Nephron progenitor cell (in vitro differentiated cells): ENCODE measurements at places on chromosomes 2 and 18.

GRCh38 chr2:107418708-107419107 is 408.0 kb upstream of the RGPD4 start:
- no peak for DNase-seq

DNA sequence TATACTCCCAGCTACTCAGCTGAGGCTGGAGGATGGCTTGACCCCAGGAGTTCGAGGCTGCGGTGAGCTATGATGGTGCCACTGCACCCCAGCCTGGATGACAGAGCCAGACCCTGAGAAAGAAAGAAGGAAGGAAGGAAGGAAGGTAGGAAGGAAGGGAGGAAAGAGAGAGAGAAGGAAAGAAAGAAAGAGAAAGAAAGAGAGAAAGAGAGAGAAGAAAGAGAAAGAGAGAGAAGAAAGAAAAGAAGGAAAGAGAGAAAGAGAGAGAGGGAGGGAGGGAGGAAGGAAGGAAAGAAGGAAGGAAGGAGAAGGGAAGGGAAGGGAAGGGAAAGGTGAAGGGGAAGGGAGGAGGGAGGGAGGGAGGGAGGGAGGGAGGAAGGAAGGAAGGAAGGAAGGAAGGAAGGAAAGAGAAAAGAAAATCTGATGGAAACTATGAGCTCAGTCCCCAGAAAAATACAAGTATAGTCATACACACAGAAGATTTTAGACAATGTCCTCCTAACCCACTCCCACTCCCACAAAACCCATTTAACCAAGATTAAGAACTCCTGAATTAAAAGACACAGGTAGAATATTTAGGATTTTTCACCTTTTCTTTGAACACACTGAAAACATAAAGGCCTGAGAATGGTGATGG is 15.6 kb downstream of the FZD7 start:
- DNase-seq = no peak

GRCh38 chr2:96806468-96807126 is 9.5 kb upstream of the CNNM3 start:
- no peak for DNase-seq

DNA sequence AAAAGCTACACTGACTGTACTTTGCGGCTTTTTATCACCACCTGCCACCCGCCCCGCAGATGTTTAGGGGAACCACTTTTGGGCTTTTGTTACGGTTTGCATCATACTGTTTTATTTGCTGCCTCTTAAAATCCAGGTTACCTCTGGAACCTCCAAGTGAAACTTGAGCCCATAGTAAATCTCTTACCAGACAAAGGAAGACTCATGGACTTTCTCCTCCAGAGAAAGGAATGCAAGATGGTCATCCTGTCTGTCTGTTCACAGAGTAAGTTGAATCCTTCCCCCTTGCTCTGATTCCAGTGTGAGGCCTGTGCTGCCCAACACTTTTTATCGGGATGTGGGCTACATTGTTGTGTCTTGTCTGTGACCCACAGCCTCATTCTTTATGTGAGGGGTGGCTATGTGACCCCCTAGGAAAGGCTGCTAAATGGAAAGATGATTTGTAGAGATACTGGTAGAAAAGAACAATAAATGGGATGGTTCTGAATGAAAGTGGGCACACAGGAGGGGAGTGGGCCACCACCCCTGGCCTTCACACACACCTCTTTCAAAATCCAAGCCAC is 23.3 kb downstream of the RMC1 start:
- DNase-seq = no peak

DNA sequence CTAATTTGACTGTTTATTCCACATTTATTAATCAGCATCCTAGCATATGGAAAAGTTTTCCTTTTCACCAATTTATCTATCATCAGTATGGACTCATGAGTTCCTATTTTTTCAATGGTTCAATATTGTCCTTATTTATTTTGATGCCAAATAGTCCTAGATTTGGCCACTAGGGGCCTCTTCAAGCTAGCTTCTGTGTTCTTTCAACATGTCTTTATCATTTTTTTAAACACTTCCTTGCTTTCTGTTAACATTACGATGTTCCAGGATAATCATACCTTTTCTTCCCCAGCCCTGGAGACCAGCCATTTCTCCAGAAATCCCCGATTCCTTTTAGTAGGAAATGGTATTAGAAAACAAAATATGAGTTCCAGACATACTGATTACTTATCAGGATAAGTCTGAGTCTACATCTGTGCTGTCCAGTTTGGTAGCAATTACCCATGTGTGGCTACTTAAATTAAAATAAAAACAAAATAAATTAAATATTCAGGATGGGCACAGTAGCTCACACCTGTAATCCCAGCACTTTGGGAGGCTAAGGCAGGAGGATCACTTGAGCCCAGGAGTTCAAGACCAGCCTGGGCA is 70.6 kb downstream of the RPE start:
- DNase-seq = no peak

- no peak for DNase-seq
These were observed 404.0 kb upstream of the RAB6C start for GRCh38 chr2:129575431-129575830.

- no peak for DNase-seq
These were observed 15.7 kb upstream of the OLA1 start for GRCh38 chr2:174263997-174264396.

- no peak for DNase-seq
These were observed 37.9 kb upstream of the PIK3C3 start for GRCh38 chr18:41917181-41917580.

- no peak for DNase-seq
These were observed 17.4 kb downstream of the NTSR2 start for GRCh38 chr2:11652553-11652952.

- no peak for DNase-seq
These were observed 52.1 kb downstream of the NEMP2 start for GRCh38 chr2:190482451-190482850.

GRCh38 chr2:231467613-231468530 is 3.6 kb upstream of the NCL start:
- no peak for DNase-seq

- DNase-seq = no peak
These were observed 201.2 kb downstream of the NBAS start for GRCh38 chr2:15359716-15360531.

GRCh38 chr18:37393945-37394609 is 171.5 kb downstream of the CELF4 start:
- peak; percentile 96 for DNase-seq
